ENCODE measurements at places on chromosomes 4 and X.

DNA sequence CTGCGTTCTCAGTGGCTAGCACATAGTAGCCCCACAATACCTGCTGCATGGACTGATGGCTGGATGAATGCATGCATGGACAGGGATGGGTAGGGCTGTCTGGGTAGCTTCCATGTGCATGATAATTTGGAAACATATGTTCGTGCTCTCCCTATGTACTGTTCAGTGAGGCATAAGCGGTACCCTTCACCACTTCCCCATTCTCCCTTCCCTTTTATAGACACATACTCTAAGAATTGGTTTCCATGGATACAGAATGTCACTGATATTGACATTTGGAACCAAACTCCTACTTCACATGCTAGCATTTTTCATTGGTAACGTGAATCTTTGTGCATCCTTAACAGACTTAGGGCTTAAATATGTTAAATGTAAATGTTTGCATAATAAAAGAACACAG, 20.4 kb downstream of the USP46 start:
- no peak for DNase-seq

DNA sequence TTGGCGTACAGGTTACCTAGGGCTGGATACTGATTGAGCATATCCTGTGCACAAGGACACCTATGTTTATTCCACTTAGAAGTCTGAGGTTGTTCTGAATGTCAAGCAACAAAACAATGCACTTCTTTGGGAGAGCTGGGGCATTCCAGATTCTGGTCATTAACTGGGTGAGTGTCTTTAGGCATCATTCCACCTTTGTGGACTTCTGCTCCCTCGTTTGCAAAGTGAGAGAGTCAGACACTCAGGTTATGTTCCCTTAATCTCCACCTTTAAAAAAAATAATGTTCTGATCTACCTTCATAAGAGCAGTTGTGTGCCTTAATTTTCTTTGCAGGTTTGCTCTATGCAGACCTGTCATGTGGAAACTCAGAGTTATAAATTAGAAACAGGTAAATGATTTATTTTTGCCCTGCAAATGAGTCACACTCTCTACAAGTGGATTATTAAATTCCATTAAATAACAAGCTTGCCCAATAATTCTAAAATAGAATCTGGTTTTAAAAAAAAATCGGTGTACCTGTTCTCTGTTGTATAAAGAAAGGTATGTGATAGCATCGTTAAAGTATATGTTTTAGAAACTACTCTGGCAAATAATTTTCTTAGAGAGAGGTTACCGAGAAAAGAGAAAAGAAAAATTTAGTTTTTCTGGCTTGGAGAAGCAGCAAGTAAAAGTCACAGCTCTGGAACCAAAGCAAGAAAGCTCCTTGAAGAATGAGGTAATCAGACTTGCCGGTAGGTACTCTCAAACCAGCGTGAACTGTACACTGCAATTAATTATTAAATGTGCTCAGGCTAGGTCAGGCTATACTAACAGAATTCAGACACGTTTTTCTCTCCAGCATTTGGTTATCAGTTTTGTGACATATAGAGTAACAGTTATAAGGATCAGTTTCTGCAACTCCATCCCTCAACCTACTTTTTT, 93.2 kb downstream of the SORBS2 start:
- DNase-seq: no peak

GRCh38 chr4:63529581-63530337, 879.5 kb downstream of the TECRL start:
- no peak for DNase-seq

- no peak for DNase-seq
Measured at GRCh38 chr4:21901281-21901680, 47.3 kb downstream of the KCNIP4 start.

DNA sequence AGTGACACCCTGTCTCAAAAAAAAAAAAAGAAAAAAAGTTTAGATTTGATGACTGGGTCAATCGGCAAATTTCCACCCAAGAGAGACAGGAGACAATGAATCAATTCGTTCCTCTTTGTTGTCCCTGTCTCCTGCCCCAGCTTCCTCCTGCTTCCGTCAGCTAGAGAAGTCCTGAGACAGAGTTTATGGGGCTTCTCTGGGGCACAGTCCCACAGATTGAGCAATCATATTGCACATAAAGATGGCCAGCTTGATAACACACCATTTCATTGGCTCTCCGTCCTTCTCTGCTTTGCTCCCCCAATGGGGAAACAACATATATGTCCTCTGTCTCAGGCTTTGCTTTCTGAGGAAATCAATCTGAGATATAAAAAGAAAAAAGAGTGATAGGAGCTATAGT, 78.4 kb upstream of the FUNDC1 start:
- DNase-seq: no peak

- no peak for DNase-seq
Measured at GRCh38 chr4:24603343-24603742, 19.0 kb upstream of the DHX15 start.

GRCh38 chr4:74481891-74482609, 37.1 kb downstream of the AREG start:
- no peak for DNase-seq

GRCh38 chr4:4269856-4270255, 20.1 kb downstream of the LYAR start:
- DNase-seq: no peak

DNA sequence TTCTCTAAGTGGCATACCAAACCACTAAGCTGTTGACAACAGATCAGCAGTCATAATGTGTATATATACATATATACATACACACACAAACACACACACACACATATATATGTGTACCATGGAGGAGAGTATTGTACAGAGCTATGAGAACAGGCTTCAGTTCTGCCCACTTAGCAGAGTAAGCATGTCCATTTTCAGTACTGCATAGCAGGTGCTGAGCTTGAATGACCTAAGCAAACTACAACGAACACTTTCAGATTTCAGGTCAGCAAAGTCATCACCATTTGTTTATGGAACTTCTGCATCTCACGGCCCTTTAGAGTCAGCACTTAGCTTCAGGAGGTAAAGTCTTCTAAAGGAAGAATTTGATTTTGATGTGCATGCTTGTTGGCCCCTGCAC, 735.8 kb upstream of the ATOH1 start:
- no peak for DNase-seq

GRCh38 chr4:41505161-41505661, 32.7 kb upstream of the LIMCH1 start:
- no peak for DNase-seq

- no peak for DNase-seq
Measured at GRCh38 chr4:1418494-1419285, 12.4 kb upstream of the NKX1-1 start.

DNA sequence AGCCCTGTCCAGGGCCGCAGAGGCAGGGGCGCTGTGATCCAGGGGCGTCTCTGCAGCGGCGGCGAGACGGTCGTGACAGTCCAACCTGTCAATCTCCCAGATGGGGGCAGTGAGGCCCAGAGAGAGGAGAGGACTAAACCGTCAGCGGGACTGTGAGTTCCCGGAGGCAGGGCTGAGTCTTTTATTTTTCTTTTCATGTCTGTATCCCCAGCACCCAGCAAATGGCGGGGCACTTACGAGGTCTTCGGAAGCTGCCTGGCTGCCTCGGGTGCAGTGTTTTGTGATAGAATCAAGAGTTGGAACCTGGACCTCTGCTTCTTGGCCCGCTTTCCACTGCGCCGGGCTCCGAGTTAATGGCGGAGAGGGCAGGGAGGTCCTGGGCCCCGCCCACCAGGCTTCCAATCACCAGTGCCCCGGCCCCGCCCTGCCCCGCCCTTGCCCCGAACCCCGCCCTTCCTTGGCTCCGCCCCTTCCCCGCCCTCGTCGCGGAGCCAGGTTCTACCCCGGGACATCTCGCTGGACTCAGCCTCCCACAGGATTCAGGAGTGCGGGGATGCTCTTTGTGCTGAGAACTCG, 35.3 kb upstream of the GRPEL1 start:
- no peak for DNase-seq

DNA sequence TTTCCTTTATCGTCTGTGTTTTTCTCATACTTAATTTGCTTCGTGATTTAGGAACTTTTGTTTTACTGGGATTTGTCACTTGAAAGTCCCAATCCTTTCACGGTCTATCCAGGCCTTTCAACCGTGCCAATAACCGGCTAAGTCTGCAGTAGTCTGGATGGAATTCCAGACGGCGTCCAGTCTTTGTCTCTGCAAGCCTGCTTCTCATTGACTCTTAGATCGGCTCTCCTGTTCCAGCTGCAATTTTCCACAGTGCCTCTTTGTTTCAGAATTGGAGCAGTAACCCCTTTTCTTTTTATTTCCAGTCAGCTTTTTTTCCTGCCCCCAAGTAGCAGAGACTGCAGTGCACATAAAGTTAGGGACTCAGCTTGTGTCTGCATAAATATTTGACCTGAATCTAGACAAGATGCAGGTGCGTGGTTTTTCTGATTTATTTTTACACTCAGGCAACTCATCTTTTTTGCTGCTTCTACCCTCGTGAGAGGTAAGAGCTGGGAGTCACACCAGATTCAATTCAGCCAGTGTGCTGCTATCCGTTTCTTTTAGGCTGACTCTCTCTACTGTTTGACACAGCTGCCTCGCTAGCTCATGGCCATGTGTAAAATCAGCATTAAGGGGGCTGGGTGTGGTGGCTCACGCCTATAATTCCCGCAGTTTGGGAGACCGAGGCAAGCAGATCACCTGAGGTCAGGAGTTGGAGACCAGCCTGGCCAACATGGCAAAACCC, 37.4 kb upstream of the DHRSX start:
- no peak for DNase-seq

DNA sequence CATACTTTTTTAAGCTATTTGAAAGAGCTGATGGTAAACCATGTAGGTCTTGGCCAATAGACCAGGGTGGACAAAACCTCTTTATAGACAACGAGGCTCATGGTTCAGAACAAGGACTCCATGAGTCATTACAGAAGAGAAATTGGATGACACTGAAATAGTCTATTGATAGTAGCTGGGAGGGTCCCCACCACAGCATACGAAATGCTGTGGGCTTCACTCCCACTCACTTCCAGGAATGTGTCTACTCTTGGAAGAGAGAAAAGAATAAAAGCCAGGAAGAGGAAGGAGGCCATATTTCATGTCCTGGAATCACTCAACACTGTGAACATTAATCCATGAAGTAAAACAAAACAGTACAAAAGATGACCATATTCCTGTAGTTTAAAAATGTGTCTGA, 82.3 kb upstream of the MXRA5 start:
- no peak for DNase-seq

GRCh38 chrX:138020941-138021340, 455.0 kb downstream of the ZIC3 start:
- DNase-seq: no peak

DNA sequence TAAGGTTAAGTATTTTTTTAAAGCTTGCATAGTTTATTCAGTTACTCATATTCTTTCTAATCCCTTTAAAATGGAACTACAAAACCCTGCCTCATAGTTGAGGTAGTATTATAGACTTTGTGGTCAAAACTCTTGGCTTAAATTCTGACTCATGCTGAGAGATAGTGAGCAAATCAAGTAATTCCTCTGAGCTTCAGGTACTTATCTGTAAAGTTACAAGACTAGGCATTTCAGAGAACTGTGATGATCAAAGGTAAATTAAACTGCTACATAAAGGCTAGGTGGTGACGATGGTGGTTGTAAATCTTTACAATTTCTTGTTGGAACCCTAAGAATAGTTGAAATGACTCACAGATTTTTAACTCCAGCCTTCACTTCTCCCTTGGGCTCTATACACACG, 3.2 kb upstream of the CLOCK start:
- no peak for DNase-seq

DNA sequence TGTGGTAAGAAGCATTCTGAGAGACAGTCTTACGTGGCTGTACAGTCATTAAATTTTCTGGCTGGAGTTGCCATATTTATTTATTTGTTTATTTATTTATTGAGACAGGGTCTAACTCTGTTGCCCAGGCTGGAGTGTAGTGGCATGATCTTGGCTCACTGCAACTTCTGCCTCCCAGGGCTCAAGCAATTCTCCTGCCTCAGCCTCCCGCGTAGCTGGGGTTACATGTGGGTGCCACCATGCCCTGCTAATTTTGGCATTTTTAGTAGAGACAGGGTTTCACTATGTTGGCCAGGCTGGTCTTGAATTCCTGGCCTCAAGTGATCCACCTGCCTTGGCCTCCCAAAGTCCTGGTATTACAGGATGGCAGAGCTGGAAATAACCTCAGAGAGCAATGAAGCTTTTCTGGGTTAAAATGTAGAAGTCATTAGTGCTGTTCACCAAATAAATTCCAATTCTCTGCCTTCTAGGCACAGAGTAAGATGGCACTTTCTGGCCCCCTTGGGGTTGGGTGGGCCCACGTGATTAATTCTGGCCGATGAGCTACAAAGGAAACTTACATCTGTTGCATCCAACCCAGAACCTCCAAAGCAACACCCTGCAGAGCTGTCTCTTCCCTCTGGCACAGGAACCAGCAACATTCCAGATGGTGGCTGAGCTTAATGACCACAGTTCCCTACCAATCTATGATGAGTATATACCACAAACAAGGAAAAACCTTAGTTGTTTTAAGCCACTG, 4.5 kb downstream of the MRFAP1 start:
- DNase-seq: no peak

- DNase-seq: no peak
Measured at GRCh38 chrX:44183329-44183728, 160.1 kb downstream of the EFHC2 start.

DNA sequence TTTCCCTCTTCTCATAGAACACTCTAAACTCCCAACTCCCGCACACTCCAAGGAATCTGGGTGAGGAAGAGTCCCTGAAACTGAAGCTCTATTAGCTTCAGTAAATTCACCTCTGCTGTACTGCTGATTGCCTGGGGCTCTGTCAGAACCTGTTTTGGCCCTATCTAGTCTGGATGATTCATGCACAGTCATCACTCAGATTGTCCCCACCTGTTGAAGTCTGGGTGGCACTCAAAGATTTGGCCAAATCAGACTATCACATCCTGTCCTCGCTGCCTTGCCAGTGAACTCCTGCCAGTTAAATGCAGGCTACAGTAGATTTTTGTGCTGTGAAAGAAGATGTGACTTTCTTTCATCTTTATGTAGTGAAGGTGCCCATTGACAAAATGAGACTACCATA, 63.5 kb upstream of the EMCN start:
- no peak for DNase-seq

GRCh38 chrX:40736170-40736505, 796 bp upstream of the MED14 start:
- no peak for DNase-seq

DNA sequence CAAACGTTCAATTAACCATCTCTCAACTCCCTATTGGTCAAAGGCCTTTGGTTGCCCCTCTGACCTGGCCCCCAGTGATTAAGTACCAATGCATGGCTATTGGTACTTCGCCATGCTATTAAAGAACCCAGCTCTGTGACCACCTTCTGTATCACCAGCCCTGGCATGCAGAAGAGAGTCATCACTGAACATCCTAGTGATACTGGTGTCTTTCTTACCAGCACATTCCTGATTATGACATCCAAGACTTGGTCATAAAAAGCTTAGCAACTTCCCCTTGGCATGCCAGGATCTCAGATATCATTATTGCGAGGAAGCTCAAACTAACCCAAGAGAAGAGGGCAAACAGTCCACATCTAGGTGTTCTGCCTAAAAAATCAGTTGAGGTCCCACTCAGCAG, 122.3 kb upstream of the OTUD4 start:
- DNase-seq: no peak

Data from vagina (tissue), 2 donors.